ENCODE measurements at places on chromosomes 5 and 9.

DNA sequence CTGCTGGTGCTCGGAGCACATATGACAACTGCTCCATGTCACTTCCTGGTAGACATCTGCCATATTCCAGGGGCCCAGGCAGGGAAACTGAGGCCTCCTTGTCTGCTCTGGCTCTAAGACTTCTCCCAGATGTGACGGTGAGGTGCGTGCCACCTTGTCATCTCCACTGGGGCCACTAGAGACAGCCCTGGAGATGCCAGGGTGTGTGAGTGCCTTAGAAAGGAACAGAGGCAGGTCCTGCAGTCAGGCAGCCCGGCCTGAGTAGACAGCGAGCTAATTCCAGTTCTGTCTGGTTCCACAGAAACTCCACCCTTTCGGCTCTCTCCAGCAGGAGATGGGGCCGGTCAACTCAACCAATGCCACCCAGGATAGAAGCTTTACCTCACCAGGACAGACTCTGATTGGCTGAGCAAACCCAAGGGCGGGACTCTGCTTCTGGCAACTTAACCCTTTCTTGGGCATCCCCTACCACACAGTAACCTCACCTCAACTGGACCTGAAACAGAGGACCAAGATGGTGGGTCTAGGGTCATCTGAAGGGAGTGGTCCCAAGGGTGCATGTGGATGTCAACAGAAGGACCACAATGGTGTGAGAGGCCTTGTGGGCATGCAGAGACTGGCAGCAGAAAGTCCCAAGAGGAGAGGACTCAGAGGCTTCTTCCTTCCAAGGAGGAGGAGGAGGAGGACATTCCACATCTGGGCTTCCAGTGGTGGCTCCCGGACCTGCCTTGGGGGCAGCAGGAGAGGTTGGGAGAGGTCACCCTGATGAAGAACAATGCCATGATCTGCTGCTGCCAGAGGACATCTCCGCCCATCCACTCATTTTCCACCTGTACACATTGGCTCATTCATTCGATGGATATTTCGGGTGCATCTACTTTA lies 77.7 kb downstream of the RGS3 start:
- no peak for ATAC-seq

GRCh38 chr5:135069895-135070657 lies 36.0 kb upstream of the PITX1 start:
- ATAC-seq: no peak

DNA sequence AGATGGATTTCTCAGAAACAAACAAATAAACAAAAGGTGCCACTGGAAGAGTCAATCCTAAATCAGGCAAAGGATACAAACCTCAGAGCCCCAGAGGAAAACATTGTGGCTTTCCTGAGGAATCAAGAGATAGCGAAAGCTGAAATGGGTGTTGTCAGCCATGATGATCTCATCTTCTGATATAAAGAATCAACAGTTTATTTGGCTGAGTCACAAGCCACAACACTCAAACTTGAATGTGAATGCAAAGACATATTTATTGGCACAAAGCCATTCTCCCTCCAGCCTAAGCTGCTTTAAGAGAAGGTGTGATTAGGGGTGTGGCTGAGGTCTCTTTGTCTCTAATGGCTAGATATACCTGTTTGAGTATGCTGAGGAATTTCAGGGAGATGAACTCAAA lies 73.3 kb upstream of the NREP start:
- ATAC-seq: no peak

DNA sequence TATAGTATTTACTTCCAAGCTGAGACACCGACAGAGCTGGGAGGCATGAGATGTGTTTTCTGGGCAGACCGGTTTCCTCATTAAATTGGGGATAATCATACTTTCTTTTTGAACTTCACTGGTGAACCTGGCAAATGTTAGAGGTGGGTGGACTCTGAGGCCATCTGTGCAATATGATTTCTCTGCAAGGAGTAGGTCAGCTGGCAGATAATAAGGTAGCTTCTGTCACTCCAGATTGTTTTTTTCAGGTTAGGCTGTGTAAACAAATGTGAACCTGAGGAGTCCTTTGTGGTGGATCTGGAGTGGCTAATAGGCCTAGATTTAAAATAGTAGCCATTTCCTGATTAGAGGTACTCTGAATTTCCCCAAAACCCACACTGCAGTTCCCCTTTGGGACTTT lies 75.4 kb upstream of the S1PR3 start:
- no peak for ATAC-seq

DNA sequence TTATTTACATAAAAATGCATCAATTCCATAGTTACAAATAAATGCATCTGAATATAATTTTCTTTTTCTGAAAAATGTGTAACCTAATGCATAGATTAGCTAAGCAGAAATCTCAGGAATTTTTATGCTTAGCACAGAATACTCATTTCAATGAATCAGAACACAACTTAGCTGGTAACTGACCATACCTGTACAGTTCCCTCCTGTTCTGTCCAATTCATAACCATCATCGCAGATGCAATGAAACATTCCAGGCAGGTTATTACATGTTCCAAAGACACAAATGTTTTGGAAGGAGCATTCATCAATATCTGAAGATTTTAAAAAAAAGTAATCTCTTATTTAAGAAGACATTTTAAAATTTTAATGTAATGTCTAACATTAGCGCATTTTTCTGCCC lies 219.4 kb downstream of the FBN2 start:
- ATAC-seq: no peak

DNA sequence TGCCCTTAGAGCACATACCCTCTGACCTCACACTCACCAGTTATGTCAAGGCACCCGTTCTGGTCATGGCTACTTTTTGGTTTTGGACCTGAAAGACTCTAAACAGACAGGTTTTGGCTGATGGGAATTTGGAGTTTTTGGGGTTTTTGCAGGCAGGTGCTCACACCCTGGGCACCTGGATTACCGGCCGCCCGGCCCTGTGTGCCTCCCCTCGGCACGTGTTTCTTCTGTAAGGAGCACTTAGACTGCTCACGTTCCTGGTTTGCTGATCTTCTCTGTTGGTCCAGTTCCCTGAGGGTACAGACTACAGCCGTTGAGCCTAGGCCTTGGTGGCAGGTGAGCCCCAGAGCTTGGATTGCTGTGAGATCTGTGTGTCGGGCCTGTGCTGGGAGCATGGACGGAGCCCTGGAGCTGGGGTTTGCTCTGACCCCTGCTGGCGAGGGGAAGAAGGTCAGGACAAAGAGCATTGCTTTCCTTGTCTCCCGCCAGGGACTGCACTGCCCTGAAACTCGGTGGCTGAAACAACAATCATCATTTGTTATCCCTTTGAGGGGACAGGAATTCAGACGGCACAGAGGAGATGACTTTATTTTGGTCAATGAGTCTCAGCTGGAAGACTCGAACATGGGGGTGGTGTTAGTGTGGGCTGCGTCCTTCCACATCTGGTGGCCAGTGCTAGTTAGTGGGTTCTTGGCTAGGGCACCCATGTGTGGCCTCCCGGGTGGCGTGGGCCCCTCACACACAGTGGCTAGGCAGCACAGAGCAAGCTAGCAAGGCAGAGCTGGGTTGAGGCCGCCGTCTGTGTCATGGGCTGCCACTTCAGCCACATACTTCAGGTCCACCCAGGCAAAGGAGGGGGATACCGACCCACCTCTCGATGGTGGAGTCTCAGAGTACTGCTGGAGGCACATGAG lies 76.4 kb downstream of the EHMT1 start:
- ATAC-seq: peak; percentile 55

DNA sequence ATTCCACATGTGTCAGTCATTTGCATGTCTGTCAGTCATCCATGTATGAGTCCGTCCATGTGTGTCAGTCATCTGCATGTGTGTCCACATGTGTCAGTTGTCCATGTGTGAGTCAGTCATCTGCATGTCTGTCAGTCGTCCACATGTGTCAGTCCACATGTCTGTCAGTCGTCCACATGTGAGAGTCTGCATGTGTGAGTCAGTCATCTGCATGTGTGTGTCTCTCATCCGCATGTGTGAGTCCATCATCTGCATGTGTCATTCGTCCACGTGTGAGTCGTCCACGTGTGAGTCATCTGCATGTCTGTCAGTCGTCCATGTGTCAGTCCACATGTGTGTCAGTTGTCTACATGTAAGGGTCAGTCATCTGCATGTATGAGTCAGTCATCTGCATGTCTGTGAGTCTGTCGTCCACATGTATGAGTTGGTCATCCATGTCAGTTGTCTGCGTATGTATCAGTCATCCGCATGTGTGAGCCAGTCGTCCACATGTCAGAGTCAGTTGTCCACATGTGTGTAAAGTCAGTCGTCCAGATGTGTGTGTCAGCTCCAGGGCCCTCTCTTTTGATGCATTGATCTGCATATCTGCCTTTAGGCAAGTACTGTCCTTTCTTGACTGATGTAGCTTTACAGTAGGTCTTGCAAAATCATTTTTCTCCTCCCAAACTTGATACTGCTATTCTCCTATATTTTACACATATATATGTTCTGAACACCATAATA lies 72.5 kb upstream of the CACNA1B start:
- ATAC-seq: no peak

GRCh38 chr9:75101004-75101588 lies 12.8 kb downstream of the OSTF1 start:
- ATAC-seq: no peak

DNA sequence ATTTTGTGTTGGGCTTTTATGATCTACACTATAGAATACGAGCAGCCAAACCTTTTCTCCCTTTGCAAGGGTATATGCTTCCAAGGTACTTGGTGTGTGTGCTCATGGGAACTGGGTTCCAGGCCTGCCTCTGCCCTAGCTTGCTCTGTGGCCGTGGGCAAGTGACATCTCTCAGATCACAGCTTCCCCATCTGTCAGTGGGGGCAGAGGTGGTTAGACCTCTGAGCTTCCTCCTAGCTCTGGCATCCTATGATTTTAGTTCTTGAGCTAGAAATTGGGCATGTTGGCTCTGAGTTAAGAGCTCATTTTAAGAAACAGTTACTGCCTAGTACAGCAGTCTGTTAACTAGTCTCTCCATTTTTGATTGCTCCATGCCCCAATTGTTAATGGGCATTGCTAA lies 12.5 kb upstream of the CCNJL start:
- ATAC-seq: no peak

- no peak for ATAC-seq
These were observed 38.4 kb downstream of the ZNF608 start for GRCh38 chr5:124708086-124708485.

DNA sequence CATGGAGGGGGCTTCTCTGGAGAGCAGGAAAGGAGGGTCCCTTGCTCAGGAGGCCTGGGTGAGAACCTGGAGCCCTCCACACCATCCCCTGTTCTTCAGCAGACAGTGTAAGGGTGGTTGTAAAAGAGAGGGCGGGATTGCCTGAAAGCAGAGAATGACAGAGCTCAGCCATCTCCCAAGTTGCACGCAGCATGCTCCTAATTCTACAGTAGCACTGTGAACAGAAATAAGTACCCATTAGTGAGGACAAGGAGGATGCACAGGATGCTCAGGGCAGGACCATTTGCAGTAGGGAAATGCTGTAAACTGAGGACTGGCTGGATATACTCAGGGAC lies 8.4 kb downstream of the CCDC69 start:
- ATAC-seq: no peak

- ATAC-seq: no peak
These were observed 38.9 kb downstream of the AHRR start for GRCh38 chr5:360257-361027.

DNA sequence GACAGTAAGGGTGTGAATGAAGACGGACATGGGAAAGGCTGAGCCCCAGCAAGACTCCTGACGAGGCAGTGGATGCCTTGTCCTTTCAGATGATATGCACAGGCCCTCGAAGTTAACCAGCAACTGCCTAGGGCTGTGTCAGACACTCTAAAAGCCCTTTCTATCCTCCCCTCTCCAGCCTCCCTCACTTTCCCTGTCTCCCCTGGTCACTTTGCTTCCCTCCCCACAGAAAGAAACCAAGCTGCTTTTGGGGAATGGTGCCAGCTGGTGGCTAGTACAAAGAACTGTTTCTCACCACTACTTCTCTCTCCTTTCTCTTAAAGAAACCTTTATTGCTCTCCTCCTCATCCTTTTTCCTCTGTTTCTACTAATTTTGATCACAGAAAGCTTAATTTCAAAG lies 21.4 kb downstream of the LHFPL2 start:
- no peak for ATAC-seq

DNA sequence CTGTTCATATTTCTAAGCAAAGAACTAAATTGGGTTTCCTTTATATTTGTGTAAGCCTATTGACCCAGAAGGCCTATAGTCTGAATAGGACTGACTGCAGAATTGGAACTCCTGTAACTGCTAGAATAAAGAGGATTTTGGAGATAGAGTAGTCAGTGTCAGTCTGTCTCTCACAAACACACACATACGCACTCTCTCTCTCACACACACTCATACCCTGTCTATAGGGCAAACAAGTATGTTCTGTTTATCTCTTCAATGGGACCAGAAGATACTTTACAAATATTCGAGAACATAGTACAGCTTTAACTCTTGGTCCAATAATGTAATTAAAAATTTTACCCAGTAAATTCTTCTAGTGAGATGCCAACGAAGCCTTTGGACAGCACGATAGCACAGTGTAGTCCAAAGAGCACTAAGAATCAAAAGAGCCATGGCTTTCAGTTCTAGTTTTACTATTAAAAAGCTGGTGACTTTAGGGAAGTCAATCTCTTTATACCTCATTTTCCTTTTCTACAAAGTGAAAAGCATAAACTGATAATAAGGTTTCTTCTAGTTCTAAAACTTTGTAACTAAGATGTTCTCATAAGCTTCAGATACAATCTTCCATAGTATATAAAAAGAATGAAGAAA lies 19.3 kb downstream of the ABHD17B start:
- no peak for ATAC-seq

DNA sequence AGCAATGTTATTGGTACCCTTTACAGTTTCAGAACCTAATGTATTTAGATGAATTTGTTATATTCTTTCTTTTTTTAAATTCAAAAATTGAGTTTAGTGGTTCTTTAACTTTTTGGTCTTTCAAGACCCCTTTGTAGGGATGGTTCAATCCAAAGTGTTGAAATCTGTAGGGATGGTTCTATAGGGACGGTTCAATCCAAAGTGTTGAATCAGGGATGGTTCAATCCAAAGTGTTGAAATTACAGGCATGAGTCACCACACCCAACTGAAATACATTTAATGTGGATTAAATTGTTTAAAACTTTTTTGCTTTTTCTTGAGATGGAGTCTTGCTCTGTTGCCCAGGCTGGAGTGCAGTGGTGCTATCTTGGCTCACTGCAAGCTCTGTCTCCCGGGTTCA lies 30.6 kb downstream of the SNX2 start:
- no peak for ATAC-seq

- no peak for ATAC-seq
These were observed 101.3 kb downstream of the AGTPBP1 start for GRCh38 chr9:85640425-85640824.

DNA sequence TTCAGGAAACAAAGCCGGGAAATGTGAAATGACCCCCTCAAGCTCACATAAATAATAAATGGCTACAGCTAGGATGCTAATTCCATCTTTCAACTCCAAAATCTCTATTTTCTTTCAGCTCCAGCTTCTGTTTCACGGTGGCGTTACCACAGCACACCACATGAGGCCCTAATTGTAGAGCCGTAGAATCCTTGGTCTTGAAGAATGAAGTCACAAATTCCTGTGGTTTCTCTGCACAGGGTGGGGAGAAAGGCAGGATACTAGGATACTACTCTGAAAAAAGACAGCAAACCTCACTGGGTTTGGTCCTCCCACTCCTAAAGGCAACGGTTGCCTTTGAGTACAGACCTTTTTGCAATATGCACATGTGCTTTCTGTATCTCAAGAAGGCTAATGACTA lies 13.9 kb upstream of the RARS1 start:
- ATAC-seq: no peak

Data from gastroesophageal sphincter (tissue), 4 donors.